Karpas-422 (cell line): ENCODE measurements at places on chromosomes 7 and 10.

DNA sequence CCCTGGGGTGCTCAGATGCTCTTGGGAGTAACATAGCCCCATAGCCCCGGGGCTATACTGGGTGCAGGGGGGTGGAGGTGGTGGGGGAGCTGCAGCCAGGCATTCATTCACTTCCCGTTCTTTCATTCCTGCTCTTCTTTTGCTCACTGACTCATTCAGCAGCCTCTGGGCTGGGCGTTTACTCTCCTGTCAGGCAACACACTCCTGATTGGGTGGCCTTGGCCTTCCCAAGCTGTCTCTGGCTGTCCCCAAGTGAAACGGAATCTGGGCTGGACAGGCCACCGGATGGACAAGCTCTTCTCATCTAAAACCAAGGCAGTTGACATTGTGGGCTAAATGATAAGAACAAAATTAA lies 34.6 kb downstream of the CHST3 start:
- no peak for DNase-seq

DNA sequence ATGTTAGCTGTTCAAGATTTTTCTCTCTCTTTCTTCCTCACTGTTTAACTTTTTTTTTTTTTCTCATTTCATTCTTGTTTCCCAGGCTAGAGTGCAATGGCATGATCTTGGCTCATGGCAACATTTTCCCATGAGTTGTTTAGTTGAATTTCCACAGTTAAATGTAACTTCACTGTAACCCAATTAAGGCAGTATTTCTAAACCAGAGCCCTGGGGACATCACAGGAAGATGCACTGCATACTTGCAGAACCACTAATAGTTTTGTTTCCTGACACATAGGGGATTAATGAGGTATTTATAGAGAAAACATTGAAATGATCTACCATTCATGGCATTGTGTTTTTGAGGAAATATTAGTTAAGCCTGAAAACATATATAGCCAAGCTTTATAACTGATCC lies 795.6 kb upstream of the GHITM start:
- DNase-seq: no peak

- no peak for DNase-seq
These were observed 13.5 kb downstream of the RPA3 start for GRCh38 chr7:7704867-7705266.

DNA sequence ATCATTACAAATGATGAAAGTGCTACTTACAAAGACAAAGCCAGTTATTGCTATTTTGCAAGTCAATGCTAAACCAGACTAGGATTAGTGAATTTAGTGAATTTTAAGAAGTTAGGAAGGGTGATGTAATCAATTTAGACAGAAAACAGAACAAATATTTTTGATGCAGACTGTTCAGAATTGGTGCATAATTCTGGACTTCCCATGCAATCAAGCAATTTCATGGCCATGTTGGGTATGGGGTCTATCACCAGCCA lies 85.4 kb downstream of the CH25H start:
- DNase-seq: no peak

DNA sequence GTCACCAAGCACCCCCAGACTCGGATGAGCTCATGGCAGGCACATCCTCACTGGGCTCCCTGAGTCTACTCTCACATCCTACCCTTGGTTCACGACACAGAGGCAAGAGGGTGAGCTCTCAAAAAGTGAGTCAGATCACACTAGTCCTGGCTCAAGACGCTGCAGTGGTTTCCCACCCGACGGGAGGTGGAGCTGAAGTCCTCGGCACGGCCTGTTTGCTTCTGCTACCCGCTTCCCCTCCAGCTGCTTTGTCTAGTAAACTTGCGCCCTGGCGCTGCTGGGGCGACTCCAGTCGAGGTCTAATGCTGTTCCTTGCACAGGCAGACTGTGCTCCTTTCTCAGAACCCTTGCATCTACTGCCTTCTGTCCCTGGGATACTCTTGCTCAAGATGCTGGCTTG lies 13.5 kb upstream of the SFMBT2 start:
- DNase-seq: no peak

GRCh38 chr7:40299097-40299496 lies 164.3 kb downstream of the SUGCT start:
- no peak for DNase-seq

DNA sequence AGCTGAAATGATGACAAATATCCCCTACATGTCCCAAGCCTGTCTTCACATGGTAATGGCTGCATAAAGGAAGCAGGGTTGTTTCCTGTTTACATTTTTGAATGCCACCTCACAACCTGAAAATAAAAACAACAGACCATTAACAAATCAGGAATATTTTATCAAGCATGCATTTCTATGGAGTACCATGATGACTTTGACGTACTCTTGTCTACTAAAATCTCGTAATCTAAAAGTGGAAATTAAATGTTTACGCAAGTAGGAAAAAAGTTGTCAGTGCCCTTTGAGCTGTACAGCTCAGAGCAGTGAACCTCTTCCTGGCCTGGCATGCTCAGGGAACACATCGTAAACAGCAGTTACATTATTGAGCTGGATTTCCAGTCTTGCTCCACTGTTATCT lies 194.1 kb downstream of the INHBA start:
- no peak for DNase-seq

GRCh38 chr7:633381-634018 lies 93.0 kb upstream of the DNAAF5 start:
- DNase-seq: no peak
